Activated T-cell treated with anti-CD3 and anti-CD28 coated beads for 24 hours (primary cell): ENCODE measurements at places on chromosomes 1 and 21.

DNA sequence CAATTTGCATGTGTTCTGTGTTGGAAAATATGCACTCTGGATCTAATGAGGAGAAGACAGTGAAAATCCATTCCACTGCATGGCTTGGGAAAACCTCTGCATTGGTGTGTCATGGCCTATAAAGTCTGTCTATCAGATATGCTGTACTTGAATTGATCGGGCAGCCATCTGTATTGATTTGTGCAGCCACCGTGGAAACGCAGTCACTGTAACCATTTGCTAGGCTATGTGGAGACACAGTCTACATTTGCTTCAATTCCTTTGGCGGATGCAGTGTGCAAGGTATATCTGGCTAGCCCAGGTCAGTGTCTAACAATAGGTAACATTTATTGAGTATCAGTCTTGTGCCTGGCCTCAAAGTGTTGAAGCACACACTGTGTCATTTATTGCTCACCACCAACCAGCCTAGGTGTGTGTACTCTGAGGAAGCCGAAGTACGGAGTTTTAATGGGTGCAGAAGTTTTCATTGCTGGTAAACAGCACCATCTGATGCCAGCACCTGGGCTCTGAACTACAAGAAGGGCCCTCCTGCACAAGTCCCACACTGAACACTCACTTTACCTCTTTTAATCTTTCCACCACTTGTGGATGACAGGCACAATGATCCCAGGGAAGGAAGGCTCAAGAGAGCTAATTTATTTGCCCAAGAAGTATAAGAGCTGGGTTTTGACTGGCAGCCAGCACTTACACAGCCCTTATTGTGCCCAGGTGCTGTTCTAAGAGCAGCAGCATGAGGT, 83.4 kb downstream of the DAB1 start:
- no peak for DNase-seq

GRCh38 chr1:228337031-228337564, 69.5 kb downstream of the TRIM11 start:
- DNase-seq, result no peak

GRCh38 chr1:10626131-10626731, 151.5 kb downstream of the PEX14 start:
- DNase-seq, result no peak

DNA sequence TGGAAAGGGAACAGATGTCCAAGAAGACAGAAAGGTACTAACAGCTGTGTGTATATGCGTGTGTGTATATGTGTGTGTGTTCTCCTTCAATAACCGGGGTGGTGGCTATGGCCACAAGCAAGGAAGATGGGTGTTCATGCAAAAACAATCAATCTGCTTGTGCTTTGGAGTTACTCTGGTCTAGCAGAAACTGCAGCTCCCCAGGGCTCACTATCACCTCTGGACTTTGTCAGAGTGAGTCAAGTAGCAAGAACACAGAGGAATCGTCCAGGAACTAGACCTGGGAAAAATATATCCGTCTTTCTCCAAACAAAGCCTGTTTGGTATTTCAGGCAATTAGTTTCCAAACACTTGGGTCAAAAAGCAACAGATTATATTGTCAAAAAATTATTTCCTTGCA, 68.6 kb downstream of the GNG12 start:
- no peak for DNase-seq

DNA sequence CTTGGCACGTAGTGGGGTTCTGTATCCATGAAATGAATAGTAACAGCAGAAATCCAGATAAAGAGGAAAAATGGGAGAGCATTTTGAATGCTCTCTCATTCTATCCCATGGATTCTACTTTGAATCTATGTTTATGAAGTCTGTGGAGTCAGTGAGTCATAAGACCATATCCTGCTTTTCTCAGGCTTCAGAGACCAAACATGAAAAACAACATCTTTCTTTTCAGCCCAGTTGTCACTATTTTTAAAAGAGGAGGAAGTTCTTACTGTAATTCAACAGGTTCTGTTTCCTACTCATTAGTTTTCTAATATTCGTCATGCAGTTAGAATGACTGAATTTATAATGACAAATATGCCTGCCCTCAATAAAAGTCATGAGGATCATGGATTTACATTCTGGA, 39.4 kb upstream of the CD55 start:
- DNase-seq, result no peak

DNA sequence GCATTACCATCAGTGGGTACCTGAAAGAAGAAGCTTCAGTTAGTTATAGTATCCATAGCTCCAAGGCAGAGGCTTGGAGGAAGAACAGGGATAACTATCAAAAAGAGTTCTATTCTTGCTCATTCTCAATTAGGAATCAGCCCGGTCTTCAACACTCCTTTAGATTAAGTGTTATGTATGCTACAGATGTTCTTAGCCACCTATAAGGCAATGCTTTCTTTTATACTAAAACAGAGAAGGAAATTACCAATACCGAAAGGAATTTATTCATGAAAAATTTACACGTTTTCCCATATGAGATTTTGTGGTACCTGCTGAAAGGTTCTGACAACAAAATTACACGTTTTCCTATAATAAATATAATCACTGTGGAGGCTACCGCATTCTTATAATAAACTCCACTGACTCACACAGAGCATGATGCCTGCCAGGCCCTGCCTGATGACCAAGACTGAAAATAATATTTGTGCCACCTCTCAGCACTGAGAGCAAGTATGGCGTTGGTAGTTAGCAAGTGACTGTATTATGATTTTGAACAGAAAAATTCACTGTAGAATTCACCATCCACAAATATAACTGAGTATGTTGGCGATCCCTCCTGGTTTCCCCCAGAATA, 58.3 kb downstream of the APP start:
- DNase-seq, result no peak

DNA sequence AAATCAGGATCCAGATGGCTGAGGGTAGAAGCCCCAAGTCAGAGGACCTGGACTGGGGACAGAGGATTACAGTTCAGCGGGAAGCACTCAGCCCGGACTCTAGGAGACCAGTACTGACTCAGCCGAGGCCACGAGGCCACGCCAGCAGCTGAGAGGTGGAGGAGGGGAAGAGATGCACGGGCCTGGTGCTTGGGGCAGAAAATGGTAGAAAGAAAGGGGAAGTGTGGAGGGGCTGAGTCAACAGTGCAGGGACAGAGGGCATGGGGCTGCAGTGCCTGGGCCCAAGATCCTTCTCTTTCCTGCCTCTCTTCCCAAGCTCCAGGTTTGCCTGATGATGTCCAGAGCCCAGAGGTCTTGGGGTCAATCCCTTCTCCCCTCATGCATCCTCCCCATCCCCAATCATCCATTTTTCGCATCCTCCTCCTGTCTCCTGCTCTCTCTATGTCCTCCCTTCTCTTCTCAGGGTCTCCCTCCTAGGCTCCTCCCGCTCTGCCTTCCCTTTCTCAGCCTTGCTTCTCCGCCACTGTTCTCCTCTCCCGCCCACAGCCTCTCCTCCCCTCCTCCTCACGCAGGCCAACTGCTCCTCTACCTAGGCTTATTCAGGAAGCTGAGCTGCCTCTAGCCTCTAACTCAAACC, 7.7 kb downstream of the ARHGEF2 start:
- no peak for DNase-seq

- no peak for DNase-seq
Observed at GRCh38 chr1:77991638-77992037, 12.8 kb upstream of the FUBP1 start.

DNA sequence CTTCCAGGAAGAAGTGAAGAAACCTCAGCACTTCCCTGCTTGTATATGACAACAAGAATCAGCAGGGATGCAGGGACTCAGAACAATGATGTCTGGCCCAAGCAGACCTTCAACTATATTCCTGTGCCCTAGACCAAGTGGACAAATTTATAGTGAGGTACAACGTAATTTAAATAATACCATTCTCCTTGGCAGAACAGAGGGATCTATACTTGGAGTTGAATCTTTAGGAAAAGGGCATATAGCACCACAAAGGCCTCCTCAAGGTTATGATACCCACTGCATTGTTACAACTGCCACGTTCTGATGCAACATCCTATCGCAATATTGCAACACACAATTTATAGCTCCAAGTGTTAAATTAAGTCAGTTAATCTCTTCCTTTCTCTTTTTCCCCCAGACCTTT, 29.1 kb upstream of the GFI1 start:
- no peak for DNase-seq

GRCh38 chr1:3530926-3531818, 76.7 kb downstream of the ARHGEF16 start:
- DNase-seq, result peak; percentile 74

DNA sequence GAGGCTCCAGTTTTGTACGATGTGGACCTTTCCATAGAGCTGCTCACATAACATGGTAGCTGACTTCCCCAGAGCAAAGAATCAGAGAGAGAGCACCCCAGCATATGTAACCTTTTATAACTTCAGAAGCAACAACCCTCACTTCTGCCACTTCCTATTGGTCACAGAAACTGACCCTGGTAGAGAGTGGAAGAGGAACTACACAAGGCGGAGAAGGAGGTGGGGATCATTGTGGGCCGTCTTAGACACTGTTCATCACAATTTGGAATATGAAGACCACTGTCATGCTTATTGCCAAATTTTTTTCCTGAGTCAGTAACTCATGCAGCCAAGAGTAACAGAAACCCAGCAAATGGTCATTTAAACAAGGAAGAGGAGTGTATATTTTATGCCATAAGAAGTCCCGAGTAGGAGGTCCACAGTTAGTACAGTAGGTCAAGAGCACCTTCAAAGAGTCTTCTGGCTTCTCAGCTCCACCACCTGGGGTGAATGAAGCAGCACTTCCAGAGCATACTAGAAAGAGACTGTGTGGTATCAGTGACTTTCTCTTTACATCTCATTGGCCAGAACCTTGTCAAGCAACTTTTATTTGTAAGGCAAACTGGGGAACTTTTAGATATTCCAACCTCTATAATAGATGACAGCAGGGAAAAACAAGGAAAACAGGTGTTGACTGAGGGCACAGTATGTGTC, 71.8 kb downstream of the ODF2L start:
- DNase-seq, result no peak

GRCh38 chr1:7557301-7557891, 213.7 kb upstream of the VAMP3 start:
- no peak for DNase-seq

GRCh38 chr1:57532299-57532698, 108.4 kb upstream of the DAB1 start:
- no peak for DNase-seq

DNA sequence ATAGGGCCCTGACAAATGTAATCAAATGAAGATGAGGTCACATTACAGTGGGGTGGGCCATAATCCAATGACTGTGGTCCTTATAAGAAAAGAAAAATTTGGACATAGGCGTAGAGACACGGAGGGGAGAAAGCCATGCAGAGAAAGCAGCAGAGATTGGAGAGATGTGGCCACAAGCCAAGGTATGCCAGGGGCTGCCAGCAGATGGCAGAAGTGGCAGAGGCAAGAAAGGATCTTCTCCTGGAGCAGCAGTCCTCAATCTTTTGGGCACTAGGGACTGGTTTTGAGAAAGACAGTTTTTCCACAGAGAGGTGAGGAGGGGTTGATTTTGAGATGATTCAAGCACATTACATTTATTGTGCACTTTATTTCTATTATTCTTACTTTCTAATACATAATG, 355.1 kb downstream of the NPHP4 start:
- no peak for DNase-seq

DNA sequence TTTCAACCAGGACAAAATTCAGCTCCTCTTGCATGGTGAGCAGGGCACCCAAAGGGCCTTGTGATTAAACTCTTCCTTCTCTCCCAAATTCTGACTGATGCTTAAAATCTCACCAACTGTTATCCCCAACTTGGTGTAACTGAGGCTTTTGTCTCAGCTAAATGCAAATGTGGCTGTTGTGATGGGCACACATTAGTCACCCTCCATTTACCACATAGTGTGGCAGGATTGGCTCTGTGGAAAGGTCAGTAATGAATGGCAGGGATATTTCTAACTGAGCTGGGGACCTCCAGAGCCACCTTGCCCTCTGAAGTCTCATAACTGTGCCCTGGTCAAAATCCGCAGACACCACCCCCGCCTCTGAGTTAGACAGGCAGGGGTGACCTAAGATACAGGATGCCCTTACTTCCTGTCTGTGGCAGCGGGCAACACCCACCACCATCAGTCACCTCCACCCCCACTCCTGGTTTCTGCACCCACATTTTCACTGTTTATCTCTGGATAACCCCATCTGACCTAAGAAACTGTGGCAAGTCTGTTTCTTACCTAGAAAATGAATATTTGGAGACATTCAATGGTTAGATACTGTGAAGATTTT, 25.4 kb upstream of the RGS16 start:
- DNase-seq, result peak; percentile 53

- no peak for DNase-seq
Observed at GRCh38 chr1:245363461-245364200, 208.8 kb downstream of the KIF26B start.

DNA sequence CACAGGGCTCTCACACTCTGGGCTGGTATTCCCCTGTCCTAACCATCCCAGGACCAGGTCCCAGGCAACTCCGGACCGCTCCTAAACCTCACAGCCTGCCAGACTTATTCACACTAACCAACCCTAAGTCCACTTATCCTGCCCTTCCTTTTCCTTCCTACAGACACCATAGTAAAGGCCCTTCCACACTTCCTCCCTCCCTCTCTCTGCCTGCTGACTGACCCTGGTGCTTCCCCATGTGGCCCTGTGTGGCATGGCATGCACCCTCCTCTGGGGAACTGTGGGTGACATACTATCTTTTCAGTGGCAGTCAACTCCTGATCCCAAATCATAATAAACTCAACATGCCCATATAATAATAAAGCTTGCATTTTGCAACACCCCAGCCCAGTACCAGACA, 155.1 kb upstream of the DNAH14 start:
- DNase-seq, result no peak

- no peak for DNase-seq
Observed at GRCh38 chr1:107147843-107148242, 7.0 kb downstream of the NTNG1 start.
